ENCODE measurements at places on chromosomes 1 and 21. TPM values are rescaled to one million over a fixed set of nuclear protein-coding genes. Genes with fewer than 3 reads are reported as not detected.

Gene MAGI3
- total RNA-seq = 29.7 TPM

Gene QSOX1
- 96.8 TPM for total RNA-seq

Gene LIN28A
- not detected for total RNA-seq

Gene GPR52
- total RNA-seq = not detected

- no peak for DNase-seq
Measured at GRCh38 chr21:45642122-45642813, 1.3 kb upstream of the PCBP3 start.

- DNase-seq = no peak
Measured at GRCh38 chr1:232507571-232507970, 122.4 kb downstream of the SIPA1L2 start.
